Activated CD8-positive, alpha-beta T cell treated with anti-CD3 and anti-CD28 coated beads for 36 hours (primary cell): ENCODE measurements at places on chromosomes 6 and 20.

DNA sequence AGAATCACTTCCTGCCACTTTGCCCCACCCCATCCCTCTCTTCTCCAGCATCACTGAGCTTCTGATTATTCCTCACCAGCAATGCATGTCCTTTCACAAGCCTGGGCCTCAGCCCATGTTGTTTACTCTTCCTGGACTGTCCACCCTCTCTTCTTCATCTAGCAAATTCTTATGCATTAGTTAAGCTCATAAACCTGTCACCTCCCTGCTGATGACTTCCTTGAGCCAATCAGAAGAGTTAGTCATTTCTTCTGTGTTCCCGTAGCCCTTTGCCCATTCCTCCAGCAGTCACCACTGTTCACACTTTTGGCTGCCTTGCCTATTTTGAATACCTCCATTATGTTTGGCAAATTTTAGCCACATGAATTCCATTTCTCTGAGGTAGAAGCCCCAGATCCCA lies 4.1 kb upstream of the CRYBG1 start:
- no peak for DNase-seq

GRCh38 chr20:32336918-32337347 lies 21.2 kb upstream of the ASXL1 start:
- no peak for DNase-seq

DNA sequence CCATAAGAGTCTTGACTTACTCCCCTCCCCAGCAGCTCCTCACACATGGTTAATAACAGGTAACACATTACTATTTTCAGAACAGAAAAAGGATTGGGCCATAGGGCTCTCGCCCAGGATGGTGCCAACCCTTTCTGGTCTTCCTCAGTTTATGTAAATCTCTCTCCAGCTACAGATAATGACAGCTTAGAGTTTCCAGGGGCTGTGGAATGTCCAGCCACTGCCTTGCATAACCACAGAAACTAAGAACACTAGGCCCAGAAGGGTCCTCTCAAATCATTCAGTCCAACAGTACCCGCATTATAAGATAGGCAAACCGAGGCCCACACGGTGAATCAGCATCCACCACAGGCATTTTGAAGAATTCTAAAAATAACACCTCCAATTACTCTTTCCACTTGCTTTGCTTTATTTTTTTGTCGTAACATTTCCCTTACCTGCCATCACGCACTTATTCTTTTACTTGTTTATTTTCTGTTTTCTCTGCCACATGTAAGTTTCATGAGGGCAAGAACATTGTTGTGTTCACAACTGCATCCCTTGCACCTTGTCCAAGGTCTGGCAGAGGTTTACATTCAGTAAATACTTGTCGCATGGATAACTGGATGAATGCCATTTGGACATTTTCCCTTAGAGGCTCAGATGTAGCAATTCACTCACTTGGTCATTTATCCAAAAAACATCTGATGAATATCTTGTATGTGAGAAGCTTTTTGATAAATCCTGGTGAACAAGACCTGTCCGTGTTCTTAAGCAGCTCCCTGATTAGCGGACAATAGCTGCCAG lies 6.4 kb upstream of the SDC4 start:
- peak; percentile 57 for DNase-seq

DNA sequence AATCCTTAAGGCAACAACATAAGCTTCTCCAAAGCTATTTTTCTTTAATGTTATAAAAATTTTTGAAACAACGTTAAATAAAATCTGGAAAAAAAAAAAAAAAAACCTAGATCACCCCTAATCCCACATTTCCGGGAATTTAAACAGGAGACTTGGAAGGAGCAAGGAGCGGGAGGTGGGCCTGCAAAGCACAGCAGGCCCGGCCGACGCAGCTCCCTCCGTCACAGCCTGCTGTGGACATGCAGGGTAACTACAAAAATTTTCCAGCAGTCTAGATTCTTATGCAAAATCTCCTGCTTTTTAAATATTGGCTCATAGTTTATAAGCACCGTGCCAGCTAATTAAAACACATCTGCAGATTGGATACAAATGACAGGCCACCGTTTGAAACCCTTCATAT lies 23.5 kb downstream of the FOXF2 start:
- DNase-seq: no peak

DNA sequence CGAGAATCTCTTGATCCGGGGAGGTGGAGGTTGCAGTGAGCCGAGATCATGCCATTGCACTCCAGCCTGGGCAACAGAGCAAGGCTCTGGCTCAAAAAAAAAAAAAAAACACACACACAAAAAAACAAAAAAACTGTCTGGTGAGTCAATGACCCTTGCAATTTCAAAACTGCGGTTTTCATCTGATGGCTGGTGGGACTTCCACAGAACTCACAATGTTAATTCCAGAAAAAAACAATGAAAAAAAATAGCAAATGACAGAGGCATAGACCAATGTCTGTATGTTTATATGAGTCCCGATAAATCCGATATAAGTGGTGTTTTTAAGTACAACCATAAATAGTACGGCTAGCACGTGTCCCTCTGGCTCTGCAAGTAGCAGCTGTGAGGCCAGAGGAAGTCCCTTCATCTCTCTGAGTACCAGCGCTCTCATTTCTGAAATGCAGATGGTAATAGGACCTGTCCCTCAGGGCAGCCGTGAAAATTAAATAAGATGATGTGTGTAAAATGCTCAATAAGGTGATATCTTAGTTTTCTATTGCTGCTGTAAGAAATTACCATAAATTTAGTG lies 21.9 kb upstream of the PTPN1 start:
- no peak for DNase-seq

DNA sequence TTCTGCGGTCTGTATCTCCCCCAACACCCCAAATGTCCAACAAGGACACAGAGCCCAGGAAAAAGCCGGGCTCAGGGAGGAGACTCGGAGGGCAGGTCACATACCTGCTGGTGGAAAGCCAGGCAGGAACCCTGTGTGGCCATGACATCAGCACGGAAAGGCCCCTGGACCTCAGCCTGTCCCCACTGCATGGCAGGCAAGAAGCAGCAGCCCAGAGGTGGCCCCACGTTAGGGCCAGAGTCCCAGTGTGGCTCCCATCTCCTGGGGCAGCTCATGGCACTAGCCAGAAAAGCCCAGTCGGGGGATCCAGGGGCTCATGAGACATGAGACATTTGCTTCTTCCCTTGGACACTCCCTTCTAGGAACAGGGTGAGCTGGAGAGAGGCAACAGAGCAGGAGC lies 258.7 kb downstream of the DLL1 start:
- DNase-seq: no peak

DNA sequence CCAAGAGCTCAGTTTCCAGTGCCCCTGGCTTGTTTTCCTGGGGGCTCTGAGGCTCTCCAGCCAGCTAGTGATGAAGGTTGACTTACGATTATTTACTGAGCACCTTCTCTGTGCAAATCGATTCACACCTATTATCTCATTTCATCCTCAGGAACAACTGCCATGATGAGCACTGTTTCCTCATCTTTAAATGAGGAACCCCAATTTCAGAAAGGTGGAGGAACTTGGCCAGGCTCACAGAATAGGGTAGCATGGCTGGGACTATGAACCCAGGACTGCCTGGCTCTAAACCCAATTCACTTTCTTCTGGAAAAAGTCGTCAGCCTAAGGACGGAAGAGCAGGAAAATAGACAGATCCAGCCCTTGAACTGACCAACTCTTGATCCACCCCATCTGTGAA lies 3.5 kb upstream of the BPI start:
- no peak for DNase-seq
